Osteocyte (in vitro differentiated cells): ENCODE measurements at places on chromosomes 7 and 10. TPM values are rescaled to one million over a fixed set of nuclear protein-coding genes. Genes with fewer than 3 reads are reported as not detected.
A peak's percentile ranks its signal among the peaks of the same experiment; 100 is the strongest.

- no peak overlapping the region for H3K27ac ChIP-seq
- H3K4me1 ChIP-seq, result no peaks in the 10 kb centered on the region
- no peak for DNase-seq
- H3K36me3 ChIP-seq, result no peaks in the 10 kb centered on the region
- no peaks in the 10 kb centered on the region for H3K27me3 ChIP-seq
Observed at GRCh38 chr7:71470326-71470725, 338.4 kb downstream of the GALNT17 start.

Gene RAMP3
- not detected in 2 replicates for total RNA-seq

DNA sequence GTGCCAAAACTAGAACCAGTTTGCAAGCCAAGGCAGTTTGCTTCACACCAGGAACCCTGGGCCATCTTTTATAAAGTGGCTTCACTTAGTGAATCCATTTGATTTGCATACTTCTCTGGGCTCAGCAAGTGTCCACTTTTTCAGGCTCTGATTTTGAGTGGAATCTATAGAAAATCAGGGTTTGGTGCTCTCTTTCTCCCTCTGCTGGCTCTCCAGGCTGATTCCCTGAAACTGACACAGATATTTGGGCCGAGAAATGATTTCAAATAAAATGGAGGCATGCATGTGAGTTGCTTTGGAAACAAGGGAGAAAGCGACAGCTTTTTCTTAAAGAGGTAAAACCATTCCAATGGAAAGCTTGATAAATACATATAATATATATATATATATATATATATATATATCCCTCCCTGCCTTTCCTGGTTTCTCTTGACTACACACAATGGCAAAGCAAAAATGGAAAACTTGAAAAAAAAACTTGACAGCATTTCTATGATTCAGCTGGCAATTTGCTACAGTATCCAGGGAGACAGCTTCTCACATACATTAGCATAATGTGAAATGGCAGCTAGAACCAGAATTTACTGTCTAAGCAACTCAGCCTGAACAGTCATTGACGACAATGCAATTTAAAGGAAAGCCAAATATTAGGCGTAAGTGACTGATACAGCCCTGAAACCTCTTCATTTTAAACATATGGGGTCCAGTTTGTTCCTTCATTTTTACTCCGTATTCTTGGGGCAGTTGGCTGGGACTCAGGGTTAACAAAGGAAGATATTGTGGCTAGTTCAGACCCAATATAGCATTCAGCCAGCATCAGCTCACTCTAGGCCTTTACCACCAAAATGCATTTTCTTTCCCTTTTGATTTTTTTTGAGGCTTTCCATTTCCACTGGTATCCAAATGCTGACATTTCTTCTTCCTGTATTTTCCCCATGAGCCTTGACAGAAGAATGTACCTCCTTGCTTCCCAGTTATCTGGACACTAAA, 188.5 kb downstream of the TMEM178B start:
- no peak overlapping the region for H3K27ac ChIP-seq
- no peak overlapping the region for H3K4me3 ChIP-seq
- no peaks in the 10 kb centered on the region for H3K36me3 ChIP-seq
- peaks cover 2% of the 10 kb centered on the region for H3K27me3 ChIP-seq

Gene AMPH
- 9.8 and 10.7 TPM in 2 replicates for total RNA-seq

DNA sequence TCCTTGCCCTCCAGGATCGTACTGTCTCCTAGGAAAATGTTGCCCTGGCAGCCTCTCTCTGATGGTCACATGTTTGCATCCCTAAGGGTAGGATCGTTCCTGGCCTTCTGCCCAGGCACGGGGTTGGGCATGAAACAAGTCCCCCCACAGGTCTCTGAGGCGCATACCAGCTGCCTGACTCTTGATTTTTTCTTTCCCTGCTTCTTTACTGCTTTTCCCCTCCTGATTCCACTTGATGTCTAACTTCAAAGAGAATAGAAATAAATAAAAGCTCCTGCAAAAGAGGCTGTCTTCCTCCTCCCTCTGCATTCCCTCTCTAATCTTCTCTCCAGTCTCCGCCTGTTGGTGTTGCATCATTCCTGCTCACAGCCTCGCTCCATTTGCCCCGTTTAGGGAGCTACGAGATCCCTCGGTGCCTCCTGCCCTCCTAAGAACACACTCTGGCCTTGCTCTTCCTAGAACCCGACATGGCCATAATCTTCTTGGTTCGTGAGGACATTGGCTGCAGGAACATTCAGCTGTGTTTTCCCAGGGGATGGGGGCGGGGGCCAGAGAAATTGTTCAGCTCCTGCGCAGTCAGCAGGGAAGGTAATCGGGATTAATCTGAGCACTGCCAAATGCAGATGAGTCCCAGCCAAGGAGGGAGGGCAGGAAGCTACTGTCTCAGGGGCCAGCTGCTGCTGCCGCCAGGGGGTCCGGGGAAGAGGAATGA, 26.0 kb downstream of the LEP start:
- peaks cover 45% of the 10 kb centered on the region for H3K4me1 ChIP-seq
- peak overlapping the region; percentile 96 for H3K27ac ChIP-seq
- peaks cover 2% of the 10 kb centered on the region for H3K27me3 ChIP-seq

DNA sequence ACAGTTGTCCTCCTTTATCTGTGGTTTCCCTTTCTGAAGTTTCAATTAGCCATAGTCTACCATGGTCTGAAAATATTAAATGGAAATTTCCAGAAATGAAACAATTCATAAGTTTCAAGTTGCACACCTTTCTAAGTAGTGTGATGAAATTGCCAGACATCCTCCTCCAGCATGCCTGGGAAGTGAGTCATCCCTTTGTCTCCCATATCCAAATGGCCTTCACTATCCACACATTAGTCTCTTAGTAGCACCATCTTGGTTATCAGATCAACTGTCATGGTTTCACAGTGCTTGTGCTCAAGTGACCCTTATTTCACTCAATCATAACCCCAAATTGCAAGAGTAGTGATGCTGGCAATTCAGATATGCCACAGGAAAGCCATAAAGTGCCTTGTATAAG, 83.4 kb upstream of the PPP1R9A start:
- no peaks in the 10 kb centered on the region for H3K27me3 ChIP-seq
- H3K4me1 ChIP-seq, result no peaks in the 10 kb centered on the region
- DNase-seq, result no peak
- no peak overlapping the region for H3K27ac ChIP-seq

DNA sequence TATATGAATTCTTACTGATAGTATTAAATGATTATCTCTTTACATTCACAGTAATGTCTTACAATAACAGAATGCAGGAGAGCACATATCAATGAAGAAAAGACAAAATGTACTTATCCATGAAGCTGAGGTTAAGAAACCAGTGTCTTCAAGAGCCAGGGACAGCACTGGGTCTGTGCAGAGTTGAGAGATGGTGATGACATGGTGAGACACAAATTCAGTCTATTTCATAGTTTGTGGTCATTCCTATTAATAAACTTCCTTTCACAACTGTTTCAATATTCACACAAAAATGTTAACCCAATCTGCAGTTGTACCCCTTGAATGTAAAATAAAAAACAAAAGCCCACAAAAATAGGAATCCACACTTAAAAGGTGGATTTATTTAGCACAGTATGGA, 5.3 kb upstream of the MAGI2 start:
- H3K36me3 ChIP-seq, result peaks cover 33% of the 10 kb centered on the region
- no peaks in the 10 kb centered on the region for H3K27me3 ChIP-seq
- H3K27ac ChIP-seq, result no peak overlapping the region
- H3K4me1 ChIP-seq, result peaks cover 21% of the 10 kb centered on the region

DNA sequence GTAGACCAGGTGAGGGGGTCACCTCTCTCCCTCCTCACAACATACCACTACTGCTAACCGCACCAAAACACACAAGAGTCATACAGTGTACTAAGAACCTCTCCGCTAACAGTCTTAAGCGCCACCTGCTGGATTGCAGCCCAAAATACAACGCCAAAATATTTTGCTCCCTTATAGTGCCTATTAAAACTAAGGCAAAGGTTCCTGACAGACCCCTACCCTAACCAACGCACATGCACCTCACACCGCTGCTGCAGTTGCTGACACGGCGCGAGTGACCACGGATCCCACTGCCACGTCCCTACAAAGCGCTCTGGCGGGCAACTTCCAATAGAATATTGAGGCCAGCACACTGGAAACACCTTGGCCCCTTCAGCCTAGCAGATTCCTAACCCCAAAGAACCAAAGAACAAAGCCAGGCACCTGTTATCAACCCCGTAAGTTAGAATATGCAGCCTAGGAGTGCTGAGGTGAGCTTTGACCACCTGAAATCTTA, 563.6 kb upstream of the SEMA3D start:
- H3K27me3 ChIP-seq, result no peaks in the 10 kb centered on the region
- peaks cover 19% of the 10 kb centered on the region for H3K36me3 ChIP-seq
- no peak overlapping the region for H3K27ac ChIP-seq
- DNase-seq, result no peak
- H3K4me3 ChIP-seq, result no peak overlapping the region

DNA sequence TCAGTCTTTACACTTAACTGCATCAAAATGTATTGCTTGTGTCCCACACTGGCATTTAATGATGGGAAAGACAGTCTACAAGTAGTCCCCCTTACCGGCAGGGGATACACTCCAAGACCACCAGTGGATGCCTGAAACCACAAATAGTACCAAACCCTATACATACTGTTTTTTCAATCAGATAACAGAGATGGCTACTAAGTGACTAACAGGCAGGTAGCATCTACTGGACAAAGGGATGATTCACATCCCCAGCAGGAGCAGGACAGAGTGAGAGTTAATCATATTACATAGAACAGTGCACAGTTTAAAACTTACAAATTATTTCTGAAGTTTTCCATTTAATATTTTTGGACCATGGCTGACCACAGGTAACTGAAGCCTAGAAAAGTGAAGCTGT, 13.2 kb downstream of the TMEM243 start:
- no peak overlapping the region for H3K27ac ChIP-seq
- H3K4me1 ChIP-seq, result no peaks in the 10 kb centered on the region
- DNase-seq, result no peak
- no peak overlapping the region for H3K4me3 ChIP-seq

Gene MCM10
- 2.5 and 3.7 TPM in 2 replicates for total RNA-seq

DNA sequence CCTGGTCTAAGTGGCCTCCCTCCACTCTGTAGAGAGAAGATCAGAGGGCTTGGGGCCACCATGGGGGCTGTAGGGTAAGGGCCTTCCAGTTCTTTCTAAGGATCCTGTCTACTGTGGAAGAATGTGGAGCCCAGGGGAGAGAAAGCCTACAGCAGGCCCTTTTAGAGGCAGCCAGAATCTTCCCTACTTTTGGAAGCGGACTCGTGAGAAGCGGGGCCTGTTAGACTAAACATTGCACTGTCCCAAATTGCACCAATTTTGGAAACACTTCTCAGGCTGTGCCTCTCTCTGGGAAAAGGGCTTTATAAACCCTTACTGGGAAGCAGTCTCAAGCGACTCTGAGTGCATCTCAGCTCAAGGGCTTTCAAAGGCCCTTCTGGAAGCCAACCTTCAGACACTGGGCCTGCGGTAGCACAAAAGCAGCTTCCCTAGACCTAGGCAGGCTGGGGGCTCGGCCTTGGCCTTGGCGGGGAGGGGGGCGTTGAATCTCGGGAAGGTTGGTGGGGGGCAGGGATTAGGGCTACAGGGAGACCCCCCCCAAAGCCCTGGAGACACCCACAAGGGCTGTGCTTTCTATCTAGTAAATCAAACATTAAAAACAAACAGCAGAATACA, 298.1 kb downstream of the GFRA1 start:
- no peak overlapping the region for H3K27ac ChIP-seq
- no peaks in the 10 kb centered on the region for H3K4me1 ChIP-seq
- H3K36me3 ChIP-seq, result no peaks in the 10 kb centered on the region
- no peaks in the 10 kb centered on the region for H3K27me3 ChIP-seq
- H3K4me3 ChIP-seq, result no peak overlapping the region

Gene LRIT1
- not detected in 2 replicates for total RNA-seq

Gene GJD4
- total RNA-seq, result not detected in 2 replicates

DNA sequence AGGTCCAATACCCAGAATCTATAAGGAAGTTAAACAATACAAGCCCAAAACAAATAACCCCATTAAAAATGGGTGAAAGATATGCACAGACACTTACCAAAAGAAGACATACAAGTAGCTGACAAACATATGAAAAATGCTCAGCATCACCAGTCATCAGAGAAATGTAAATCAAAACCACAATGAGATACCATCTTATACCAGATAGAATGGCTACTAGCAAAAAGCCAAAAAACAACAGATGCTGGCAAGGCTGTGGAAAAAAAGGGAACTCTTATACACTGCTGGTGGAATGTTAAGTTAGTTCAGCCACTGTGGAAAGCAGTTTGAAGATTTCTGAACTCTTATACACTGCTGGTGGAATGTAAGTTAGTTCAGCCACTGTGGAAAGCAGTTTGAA, 331.1 kb downstream of the KIF20B start:
- H3K36me3 ChIP-seq, result no peaks in the 10 kb centered on the region
- no peak for DNase-seq
- H3K27ac ChIP-seq, result no peak overlapping the region
- no peaks in the 10 kb centered on the region for H3K4me1 ChIP-seq
- H3K27me3 ChIP-seq, result peaks cover 4% of the 10 kb centered on the region

GRCh38 chr7:21430575-21430954, 2.7 kb downstream of the SP4 start:
- H3K27me3 ChIP-seq, result no peaks in the 10 kb centered on the region
- H3K27ac ChIP-seq, result no peak overlapping the region
- DNase-seq, result no peak
- H3K4me3 ChIP-seq, result no peak overlapping the region
- no peaks in the 10 kb centered on the region for H3K36me3 ChIP-seq
- H3K4me1 ChIP-seq, result peaks cover 26% of the 10 kb centered on the region

Gene NUTM2E
- 0.76 and 0.89 TPM in 2 replicates for total RNA-seq

Gene IFIT1B
- total RNA-seq, result not detected in 2 replicates

- peak overlapping the region; percentile 100 for H3K27ac ChIP-seq
- peaks cover 40% of the 10 kb centered on the region for H3K4me1 ChIP-seq
- peak overlapping the region; percentile 97 for H3K4me3 ChIP-seq
- no peaks in the 10 kb centered on the region for H3K27me3 ChIP-seq
- H3K36me3 ChIP-seq, result peaks cover 3% of the 10 kb centered on the region
Observed at GRCh38 chr10:27153845-27154193, 365 bp downstream of the YME1L1 start.

GRCh38 chr10:44310762-44311562, 73.9 kb downstream of the CXCL12 start:
- peak; percentile 92 for DNase-seq
- H3K27me3 ChIP-seq, result peaks cover 7% of the 10 kb centered on the region
- H3K36me3 ChIP-seq, result no peaks in the 10 kb centered on the region
- no peak overlapping the region for H3K27ac ChIP-seq
- peaks cover 20% of the 10 kb centered on the region for H3K4me1 ChIP-seq
- no peak overlapping the region for H3K4me3 ChIP-seq
